ENCODE measurements at places on chromosomes 7 and 10.

DNA sequence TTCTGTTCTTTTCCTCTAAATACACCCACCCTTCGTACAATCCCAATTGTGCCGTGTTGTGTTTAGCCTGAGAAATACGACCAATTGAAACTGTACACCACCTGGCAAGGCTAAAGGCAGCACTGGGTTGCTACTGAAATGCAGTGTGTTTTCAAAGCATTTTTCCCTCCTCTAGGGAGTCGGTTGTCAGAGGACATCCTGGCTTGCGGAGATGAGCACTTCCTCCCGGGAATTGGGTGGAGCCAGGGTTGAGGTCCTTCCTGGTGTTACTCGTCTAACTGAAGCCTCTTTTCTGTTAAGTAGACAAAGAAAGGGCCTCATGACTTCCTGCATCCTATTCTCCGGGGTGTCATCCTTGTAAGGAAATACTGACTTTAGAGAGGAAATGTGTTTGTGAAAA lies 133.5 kb downstream of the MTPAP start:
- DNase-seq, result no peak

- DNase-seq, result no peak
Measured at GRCh38 chr10:21363092-21363730, 162.3 kb downstream of the SKIDA1 start.

DNA sequence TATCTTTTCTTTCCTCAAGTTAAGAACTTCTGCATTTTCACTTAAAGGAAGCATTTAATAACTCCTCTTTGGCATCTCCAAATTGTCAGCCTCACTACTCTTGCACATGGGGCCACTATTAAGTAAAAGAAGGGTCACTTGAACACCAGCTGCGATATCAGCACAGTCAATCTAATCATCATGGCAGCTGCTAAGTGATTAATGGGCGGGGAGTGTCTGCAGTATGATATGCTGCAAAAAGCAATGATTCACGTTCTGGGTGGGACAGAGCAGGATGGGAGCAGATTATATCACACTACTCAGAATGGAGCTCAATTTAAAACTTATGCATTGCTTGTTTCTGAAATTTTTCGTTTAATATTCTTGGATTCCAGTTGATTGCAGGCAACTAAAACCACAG lies 447.4 kb upstream of the PFKP start:
- no peak for DNase-seq

GRCh38 chr7:150876817-150877526 lies 24.7 kb downstream of the AOC1 start:
- DNase-seq, result peak; percentile 35

- DNase-seq, result no peak
Measured at GRCh38 chr7:1769286-1770200, 99.5 kb downstream of the ELFN1 start.

GRCh38 chr7:15920953-15921352 lies 234.5 kb upstream of the MEOX2 start:
- no peak for DNase-seq

GRCh38 chr7:101124376-101125056 lies 2.4 kb upstream of the SERPINE1 start:
- peak; percentile 88 for DNase-seq

DNA sequence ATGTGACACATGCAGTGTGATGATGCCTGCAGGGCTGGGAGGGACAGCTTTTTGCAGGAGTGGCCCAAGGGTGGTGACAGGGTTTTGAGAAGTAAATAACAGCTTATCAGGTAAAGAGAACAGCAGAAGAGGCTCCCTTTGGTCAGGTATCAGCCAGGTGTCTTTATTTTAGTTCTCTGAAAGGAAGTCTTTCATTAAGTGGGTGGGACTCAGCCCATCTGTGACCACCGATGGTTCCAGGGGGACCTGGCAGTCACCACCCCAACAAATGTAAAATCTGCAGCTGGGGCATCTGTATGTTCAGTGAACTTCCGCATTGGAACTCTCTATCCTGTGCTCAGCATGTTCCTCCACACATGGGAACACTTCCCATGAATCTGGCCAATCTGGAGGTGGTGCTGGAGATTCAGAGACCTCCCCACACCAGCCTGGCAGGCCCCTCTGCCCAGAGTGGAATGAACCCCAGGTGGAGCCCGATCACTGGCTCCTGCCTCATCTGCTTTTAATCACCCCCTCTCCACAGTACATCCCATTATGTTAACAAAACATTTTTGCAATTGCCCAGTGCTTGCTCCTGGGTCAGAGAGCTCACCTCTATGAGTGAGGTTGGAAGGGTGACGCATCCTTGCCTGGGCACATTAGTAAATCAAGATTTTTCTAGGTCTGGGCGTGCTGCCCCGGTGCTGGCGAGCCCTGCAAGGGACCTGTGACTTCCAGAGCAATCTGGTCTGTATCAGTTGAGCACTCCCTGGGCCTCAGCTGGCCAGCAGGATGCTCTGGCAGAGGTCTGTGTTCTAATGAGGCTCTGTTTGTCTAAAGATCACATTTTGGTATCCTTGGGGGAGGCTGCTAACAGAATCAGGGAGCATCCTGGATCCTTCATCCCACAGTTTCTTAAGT lies 140.4 kb upstream of the GDF10 start:
- DNase-seq, result no peak

GRCh38 chr10:43069579-43069978 lies 7.3 kb upstream of the RET start:
- no peak for DNase-seq

DNA sequence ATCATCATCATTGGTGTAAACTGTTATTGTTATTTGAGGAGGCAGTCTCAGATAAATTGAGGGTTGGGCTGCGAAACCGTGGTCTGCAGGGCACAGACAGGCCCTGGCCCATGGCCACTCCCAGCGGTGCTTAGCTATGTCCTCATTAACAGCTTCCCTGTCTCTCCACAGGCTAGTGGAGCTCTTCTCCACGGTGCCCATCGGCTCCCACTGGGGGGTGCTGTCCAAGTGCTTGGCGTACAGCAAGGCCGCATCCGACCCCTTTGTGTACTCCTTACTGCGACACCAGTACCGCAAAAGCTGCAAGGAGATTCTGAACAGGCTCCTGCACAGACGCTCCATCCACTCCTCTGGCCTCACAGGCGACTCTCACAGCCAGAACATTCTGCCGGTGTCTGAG lies 21.6 kb downstream of the GPR26 start:
- no peak for DNase-seq

DNA sequence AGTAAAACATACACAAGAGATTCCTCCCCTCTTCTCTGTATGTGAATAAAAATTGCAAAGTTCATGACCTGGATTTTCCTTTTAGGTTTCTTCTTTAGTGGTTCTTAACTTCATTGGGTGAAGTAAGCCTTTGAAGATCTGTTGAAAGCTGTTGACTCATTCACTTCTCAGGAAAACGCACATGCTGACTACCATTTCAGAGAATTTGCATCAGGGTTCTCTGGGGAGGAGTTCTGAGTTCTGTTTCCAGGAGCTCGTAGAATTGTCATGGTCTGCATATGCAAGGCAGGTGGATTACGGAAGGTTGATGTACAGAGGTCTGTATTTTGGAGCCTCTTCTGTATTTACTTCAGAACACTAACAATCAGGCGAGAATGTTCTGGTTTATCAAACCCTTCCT lies 962 bp upstream of the SLC26A4 start:
- peak; percentile 67 for DNase-seq

DNA sequence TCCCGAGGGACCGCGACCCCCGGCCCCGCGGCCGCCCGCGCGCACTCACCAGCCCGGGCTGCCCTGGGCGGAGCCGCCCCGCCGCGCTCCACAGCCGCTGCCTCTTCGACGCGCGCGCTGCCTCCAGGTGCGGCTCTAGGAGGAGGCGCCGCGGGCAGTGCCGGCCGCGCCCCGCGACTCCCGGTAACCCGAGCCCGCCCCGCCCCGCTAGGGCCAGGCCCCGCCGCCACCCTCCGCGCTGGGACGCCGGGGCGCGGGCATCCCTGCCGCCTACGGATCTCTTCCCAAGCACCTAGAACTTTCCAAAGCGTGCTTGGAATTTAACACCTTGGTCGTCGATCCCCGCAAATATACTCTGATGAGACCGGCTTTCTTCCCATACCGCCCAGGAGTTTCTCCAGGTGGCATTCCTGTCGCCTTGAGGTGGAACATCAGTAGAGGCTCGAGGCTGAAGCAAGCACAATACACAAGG lies at the start of gene SLC26A5:
SLC26A5 (minus strand) TSS at position 159 of the 472 bp plus-strand sequence. CDS start 24,693 bp downstream, outside the sequence.
- no peak for DNase-seq

DNA sequence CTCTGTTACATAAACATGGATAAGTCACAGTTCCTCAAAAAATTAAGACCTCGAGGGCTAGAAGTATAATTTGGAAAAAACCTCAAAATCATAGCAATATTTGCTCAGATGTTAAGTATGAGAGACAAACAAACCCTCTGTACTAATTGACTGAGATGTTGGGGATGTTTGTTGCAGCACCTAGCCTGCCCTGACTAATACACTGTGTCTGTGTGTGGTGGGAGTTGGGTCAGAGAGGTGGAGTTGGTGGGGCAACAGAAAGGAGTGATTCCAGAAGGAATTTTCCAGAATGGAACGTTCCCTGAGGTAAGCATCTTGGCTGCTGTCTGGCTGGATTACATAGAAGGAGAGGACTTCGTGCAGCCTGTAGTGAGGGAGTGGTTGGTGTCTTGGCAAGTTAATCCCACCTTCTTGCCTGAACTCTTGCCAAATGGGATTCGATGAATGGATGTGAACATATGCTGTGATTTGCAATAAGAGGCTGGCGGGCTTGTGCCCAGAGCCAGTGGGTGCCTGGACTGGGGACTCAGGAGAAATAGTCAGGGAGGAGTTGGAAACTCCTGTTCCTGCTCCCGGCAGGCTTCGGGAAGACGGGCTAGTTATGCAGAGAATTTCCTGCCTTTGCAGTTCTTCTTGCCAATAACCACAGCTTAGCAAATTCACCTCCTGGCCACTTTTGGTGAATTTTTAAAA lies 9.3 kb upstream of the FAM180A start:
- DNase-seq, result peak; percentile 30

DNA sequence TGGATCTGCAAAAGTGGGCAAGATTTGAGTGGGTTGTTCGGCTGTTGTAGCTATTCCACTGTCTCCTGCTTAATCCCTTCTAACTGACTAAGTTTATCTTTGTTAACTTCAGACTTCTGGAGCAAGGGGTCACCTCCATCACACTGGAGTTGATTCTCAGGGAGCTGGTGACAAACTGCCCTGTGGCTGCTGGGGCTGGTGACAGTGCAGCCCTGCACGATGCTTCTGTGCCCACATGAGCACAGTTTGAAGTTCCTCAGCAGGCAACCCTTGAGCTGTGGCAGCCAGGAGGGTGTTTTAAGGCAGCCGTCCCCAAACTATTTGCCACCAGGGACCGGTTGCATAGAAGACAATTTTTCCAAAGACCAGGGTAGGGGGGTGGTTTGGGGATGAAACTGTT lies 40.5 kb downstream of the ADRB1 start:
- DNase-seq, result no peak

DNA sequence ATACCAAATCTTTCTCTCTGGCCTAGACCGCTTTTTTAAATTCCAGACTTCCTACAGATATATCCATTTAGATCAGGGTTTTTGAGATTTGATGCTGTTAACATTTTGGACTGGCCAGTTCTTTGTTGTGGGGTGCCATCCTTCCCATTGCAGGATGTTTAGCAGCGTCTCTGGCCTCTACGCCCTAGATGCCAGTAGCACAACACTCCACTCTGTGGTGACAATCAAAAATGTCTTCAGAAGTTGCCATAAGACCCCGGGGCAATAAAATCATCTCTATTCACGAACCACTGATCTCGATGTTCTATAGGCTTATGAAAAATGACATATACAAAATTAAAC lies 46.3 kb downstream of the HDAC9 start:
- no peak for DNase-seq

DNA sequence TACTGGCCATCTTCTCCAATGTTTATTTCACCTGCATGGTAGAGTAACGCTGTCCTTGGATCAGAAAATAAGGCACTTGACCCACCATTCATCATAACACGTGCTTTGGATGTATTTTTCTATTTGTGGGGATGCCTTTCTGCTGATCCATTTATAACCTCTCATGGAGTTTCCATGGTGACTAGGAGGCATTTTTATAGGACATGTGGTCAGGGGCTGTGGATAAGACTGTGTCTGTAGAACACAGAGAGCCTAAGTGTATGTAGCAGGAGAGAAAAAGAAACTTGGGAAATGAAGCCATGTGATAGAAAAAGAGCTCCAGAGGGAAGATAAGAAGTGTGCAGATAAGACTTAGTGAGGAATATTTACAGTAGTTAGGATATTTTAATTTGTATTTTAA lies 184.2 kb downstream of the POU6F2 start:
- no peak for DNase-seq

DNA sequence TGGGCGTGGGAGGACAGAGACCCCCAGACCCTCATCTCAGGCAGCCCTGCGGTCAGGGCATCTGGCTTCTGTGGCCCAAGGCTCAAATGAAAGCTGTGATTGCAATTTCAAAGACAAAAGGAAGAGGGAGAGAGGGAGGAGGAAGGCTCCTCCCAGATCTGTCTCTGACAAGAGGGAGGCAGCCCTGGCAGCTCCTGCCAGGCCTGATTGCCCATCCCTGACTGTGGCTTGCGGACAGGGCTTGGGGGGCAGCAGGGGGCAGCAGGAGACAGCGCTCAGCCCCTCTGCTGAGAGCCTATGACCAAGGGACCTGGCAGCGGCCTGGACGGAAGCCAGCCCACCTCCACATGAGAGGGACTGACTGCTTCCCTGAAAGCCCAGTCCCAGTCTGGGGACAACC lies 91.8 kb downstream of the PTPRN2 start:
- peak; percentile 0 for DNase-seq

DNA sequence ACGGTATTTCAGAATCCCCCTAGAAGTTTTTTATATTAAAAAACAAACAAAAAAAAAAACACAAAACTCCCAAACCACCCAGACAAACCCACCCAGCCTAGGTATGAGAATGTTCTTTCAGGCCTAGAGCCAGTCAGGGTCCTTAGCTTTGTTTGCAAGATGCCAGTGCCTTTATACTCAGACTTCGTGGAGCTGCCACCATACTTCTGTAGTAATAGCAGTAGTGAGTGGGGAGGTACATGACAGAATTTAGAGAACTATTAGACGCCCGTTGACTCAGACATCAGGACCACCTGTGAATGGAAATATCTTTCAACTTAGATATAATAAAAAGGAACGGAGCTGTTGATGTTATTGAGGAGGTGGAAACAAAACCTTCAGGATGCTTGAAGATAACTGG lies 138.2 kb upstream of the MKLN1 start:
- DNase-seq, result no peak

- DNase-seq, result peak; percentile 97
Measured at GRCh38 chr7:96949766-96950165, 55.6 kb upstream of the DLX6 start.

DNA sequence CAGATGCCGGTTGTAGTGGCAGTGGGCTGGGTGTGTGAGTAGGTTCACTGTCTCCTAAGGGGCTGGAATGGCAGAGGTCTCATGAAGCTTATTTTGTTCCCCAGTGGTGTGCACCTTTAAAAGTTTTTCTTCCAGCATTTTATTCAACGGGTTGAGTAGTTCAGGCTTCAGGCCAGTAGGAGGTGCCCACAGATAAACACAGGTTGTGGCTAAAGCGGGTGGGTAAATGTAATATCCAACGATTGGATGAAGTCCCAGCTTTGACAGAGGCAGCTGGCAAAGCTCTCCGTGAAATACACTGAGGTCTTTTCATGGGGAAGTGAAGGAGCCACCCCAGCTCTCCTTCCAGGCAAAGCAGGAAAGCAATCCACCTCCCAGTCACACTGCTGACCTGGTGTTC lies 339.8 kb upstream of the LRRTM3 start:
- peak; percentile 6 for DNase-seq
